Suppressor macrophage treated with lipopolysaccharide for 4 hours (primary cell): ENCODE measurements at places on chromosomes 7 and 10.
A peak's percentile ranks its signal among the peaks of the same experiment; 100 is the strongest.

DNA sequence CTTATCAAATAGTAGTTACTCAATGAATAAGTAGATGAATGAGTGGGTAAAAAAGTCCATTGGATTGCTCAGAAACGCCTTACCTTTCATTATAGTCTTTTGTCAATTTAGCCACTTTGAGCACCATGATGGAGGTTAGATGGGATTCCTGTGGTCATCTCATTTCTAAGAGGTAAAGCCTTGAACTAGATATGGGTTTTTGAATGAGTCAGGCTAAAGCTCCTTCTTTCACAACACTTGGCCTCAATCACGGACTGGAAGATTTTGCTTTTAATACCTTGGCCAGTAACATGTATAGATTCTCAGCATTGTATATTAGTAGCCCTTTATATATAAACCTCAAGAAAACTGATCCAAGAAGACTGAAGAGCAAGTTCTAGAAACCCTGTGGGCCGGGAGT lies 99.7 kb upstream of the CCDC6 start:
- DNase-seq, result no peak

DNA sequence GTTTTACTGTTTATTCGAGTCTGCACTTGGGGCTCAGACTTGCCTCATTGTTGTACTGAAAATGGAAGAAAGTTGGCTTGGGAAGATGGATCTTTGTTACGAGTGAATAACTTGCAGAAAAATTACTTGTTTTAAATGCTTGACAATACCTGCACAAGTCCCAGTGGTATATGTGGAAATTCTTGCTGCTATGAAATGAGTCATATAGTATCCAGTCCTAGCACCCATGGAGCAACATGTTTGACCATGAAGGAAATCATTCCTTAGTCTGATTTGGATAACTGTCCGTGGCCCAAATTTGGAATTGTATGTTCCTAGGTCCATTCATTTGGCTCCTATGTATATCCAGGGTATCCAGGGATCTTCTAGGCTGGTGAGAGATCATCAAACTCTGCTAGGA lies 1096.8 kb downstream of the KCNMA1 start:
- DNase-seq, result no peak

DNA sequence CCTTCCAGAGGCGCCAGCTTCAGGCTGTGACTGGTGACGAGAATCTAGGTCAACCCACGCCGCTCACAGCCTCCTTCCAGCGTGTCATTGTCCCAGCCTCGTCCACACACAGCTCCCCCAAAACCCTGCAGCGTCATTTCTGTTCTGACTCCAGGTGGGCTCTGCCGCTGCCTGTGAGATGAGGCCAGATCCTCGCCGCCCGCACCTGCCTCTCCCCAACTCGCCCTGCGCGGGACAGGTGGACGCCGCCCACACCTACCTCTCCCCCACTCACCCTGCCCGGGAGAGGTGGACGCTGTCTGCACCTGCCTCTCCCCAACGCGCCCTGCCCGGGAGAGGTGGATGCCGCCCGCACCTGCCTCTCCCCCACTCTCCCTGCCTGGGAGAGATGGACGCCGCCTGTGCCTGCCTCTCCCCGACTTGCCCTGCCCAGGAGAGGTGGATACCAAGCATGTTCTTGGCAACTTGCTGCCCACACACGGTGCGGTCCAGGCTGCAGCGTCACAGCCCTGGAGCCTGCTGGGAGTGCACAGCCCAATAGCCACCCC lies 32.0 kb upstream of the CFAP46 start:
- no peak for DNase-seq

- no peak for DNase-seq
Measured at GRCh38 chr7:84362828-84363227, 168.2 kb upstream of the SEMA3A start.

DNA sequence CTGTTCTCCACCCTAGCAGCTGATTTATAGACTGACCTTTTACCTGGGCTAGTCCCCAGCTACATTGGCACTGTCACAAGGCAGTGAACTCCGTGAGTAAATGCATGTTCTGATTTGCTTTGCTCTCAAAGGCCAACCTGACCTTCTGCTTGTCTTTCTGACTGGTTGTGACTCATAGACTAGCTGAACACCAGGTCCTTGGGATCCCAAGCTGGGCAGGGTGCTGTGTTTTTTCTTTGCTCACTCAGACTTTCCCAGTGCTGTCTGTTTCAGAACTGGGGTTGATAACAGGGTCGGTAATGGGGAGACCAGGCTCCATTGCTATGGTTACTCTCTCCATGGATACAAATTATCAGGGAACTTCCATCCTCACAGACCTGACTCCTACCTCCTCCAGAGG lies 35.0 kb downstream of the EVX1 start:
- DNase-seq, result no peak

DNA sequence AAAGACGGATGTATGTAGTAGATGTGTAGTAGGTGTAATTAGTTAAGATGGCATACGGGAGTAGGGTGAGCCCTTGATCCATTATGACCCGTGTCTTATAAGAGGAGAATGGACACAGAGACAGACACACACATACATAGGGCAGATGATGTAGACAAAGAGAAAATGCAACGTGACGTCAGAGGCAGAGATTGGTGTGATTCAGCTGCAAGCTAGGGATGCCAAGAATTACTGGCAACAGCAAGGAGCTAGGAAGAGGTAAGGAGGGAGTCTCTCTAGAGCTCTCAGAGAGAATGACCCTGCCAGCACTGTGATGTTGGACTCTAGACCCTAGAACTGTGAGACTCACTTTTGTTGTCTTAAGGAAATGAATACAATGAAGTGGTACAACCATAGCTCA lies 247.0 kb upstream of the HABP2 start:
- no peak for DNase-seq

DNA sequence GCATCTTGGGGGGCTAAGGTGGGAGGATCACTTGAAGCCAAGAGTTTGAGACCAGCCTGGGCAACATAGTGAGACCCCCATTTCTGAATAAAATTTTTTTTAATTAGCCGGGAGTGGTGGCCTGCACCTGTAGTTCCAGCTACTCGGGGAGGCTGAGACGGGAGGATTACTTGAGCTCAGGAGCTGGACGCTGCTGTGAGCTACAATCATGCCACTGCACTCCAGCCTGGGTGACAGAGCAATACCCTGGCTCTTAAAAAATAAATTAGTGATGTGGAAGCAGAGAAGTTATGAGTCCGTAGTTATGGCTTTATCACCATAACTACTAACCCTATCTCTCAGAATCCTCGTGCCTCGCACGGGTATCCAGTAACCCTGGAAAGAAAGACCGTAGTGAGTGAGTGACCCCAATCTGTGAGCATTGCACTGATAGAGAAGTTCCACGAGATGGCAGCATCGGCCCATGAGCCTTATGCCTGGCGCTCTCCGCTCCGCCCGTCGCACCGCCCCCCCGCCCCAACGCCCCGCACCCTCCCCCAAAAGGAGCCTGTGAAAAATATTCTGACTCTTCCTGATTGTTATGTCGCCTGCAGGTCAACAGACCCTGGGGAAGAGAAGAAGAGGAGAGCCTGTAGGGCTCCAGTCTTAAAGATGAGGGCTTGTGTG lies 4.9 kb upstream of the SLC29A3 start:
- DNase-seq, result peak; percentile 65

DNA sequence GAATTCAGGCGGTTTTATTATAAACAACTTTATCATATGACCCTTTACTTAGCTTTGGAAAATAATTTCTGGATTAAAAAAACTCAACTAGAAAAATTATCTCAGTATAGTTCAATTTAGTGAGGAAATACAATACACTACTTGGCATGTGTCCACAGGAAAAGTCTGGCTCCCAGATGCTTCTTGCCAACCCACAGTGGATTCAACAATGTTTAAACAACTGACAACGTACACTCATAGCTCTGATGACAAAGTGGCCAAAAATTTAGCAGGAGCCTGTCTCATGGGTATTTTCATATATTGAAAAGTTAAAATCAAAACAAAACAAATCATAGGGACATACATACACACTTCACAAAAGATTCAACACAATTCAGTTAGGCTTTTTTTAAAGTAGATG lies 158.8 kb downstream of the SKAP2 start:
- no peak for DNase-seq

- DNase-seq, result no peak
Measured at GRCh38 chr7:76267107-76267893, 35.2 kb upstream of the HSPB1 start.

DNA sequence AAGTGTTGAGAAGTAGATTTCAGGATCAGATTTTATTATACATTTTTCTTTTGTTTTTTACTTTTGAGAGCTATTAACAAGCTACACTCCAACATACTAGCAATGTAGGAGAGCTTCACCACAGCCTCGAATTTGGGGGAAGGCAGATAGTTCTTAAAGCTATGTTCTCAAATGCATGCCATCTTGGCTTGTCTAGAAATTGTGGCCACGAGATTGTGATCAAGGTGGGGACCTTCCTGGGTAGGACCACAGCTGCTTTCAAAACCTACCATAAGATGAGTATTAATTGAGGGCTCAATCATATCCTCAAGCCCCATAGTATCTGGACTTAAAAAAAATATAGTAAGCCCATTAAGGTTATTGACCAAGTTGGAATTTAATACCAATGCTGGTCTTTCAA lies 27.9 kb upstream of the JAZF1 start:
- no peak for DNase-seq

DNA sequence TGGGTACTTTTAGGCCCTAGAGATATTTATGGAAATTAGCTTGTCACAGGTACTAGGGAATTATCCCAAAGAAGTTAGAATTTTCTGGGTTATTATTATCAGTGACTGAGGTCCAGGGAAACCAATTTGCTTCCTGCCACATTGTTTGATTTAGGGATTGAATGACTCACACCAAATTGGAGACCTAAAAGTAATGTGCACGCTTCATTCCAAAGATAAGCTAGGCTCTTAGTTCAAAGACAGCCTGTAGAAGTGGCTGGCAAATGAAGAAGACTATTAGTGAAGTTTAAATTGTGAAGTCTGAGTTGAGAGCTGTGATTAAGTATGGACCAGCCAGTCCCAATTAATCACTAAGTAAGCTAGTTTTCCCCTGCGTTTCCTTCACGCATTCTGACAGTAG lies 188.1 kb upstream of the MYO3A start:
- DNase-seq, result no peak

GRCh38 chr10:132467464-132468149 lies 70.0 kb upstream of the INPP5A start:
- no peak for DNase-seq

GRCh38 chr7:113368256-113368655 lies 249.9 kb upstream of the SMIM30 start:
- no peak for DNase-seq

DNA sequence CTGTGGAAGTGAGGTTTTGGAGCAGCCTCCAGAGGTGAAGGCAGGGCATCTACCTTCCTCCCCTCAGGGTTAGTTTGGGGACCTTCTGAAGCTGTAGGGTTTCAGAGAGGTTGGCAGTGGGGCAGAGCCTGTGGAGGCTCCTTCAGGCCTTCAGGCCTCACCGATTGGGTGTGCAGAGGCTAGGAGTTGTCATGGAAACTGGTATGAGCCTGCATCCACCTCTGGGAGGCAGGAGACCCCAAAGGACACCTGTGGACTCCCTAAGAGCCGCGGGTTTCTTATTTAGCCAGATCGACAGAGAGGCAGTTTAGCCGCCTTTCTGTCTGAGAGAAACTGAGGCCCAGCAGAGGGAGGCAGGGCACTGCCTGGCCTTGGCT lies 2.0 kb downstream of the LZTS2 start:
- DNase-seq, result no peak

DNA sequence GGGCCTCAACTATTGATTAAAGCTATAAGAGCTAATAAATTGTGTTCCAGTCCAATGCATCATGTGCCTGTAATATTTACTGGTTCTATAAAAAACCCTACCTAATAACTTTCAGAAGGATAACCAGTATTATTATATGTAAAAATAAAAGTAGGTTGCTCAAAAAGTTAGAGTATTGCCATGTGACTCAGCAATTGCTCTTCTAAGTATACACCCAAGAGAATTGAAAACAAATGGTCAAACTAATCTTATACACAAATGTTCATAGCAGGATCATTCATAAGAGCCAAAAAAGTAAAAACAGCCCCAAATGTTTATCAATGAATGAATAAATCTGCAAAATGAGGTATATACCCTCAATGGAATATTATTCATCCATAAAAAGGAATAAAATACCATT lies 89.5 kb upstream of the TES start:
- no peak for DNase-seq

- no peak for DNase-seq
Measured at GRCh38 chr7:110977127-110977737, 113.7 kb upstream of the LRRN3 start.

DNA sequence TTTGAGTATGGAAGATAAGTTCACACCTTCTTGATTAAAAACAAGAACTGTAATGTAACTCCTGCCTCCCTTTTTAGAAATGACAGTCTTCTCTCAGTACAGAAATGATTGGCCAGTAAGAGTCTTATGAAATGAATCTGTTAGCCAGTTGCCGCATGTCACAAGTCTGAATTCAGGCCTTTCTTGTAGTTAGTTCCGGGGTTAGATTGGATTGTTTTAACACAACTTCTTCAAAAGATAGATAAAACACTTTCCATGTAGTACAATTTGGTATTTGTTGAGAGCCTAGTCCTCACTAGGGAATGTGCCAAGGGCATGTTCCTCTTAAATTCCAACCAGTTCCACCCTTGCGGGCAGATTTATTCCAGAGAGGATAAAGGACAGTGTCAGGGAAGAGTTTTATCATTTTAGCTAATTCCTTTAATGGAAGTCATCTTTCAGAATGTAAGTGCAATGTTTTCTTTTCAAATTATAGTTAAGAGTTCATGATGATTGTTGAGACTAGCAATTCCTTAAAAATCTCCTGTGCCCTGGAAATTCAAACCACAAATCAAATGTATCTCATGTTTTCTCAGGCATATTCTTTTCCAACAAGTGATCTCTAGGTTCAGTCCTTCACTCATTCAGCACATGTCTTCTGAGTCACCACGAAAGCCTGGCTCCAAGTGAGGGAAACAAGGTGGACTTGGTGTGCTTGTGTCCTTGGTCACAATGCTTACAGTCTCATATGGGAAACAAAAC lies 4.1 kb downstream of the FHIP2A start:
- DNase-seq, result no peak

DNA sequence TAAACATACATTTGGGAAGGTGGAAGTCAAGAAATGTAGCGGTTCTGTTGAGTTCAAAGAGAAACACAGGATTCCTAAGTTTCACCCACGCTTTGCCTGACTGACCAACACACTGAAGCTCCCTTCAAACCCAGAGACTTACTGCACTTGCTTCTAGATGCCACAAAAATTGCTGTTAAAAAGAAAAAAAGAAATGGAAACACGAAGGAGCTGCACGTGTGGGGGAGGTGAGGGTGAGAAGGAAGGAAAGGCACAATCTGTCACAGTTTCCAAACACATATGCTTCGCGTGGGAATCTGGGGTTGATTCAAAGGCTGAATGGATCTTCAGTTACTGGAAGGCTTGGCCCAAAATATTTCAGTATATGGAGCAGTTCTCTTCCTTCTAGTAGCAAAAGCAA lies 495.6 kb downstream of the DNAJB6 start:
- DNase-seq, result no peak
